ENCODE measurements at places on chromosomes 3 and 15. TPM values are rescaled to one million over a fixed set of nuclear protein-coding genes. Genes with fewer than 3 reads are reported as not detected.

- peak; percentile 64 for ATAC-seq
These were observed 409.6 kb upstream of the TBL1XR1 start for GRCh38 chr3:177606891-177607290.

GRCh38 chr3:77271711-77272110, 231.8 kb downstream of the ROBO2 start:
- no peak for ATAC-seq

- peak; percentile 54 for ATAC-seq
These were observed 722 bp upstream of the ZXDC start for GRCh38 chr3:126476166-126477060.

SH2D7 gene
- not detected for total RNA-seq

DNA sequence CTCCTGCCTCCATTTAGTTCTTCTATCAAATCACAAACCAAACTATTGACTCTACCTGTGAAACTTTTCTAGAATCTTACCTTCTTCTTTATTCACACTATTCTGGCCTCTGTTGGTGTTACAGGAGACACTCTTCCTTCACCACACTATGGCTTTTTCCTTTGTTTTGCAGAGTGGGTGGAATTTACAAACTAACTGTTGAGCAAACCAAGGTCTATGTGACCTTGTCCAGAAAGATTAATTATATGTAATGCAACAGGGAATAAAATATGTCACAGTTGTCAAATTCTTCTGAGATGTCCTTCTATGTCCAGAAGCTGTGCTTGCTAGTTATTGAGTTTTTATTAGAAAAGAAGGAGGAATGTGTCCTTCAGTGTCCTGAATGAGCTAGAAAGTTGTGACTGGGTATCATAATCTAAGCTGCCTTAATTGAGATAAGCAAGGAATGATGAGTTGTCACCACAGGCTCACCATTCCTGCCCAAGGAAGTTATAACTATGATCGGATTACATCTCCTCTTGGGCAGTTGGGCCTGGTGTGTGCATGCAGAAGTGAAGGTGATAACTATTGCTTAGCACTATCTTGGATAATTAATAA, 21.7 kb downstream of the ARL14 start:
- no peak for ATAC-seq

KLHL40 gene
- total RNA-seq, result not detected

RGMA gene
- 40.5 TPM for total RNA-seq

GRCh38 chr3:31008994-31009393, 114.5 kb upstream of the GADL1 start:
- no peak for ATAC-seq

- no peak for ATAC-seq
These were observed 228.5 kb downstream of the ZBBX start for GRCh38 chr3:167151636-167152035.

Measured in esophagus mucosa (tissue), 1 donor.